ENCODE measurements at places on chromosomes 6 and 20. TPM values are rescaled to one million over a fixed set of nuclear protein-coding genes. Genes with fewer than 3 reads are reported as not detected.

DNA sequence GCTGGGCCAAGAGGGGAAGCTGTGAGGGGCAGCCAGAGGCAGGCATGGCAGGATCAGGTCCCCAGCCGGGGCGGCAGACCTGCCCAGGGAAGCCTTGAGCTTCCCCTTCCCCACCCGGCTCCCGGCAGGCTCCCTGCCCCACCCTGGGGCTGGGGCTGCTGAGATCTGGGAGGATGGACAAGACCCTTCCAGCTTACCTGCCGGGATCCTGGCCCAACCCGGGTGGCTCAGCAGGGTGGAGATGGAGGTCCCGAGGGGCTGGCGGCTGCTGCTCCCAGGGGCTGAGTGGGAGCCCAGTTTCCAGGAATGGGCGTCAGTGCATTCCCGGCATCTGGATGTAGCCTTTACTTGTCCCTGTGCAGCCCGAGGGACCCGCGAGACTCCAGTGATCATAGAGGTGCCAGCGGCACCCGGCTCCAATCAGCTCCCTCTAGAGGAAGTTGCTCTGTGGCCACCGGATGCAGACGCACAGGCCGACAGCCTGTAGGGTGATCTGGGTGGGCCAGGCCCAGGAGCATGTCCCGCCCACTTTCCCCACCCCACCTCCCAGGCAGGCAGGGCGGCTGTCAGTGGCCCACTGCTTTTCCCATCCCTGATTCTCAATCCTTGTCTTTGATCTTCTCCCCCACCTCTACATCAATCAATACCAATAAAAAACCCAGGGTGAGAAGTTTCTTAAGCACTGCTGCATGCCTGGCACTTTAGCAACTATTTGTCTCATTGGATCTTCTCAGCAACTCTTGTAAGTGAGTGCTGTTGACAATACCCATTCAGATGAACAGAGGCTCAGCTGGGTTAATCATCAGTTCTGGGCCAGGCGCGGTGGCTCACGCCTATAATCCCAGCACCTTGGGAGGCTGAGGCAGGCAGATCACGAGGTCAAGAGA, at the start of gene BAK1:
Gene BAK1, minus strand, starts transcription at position 449 of the 887 bp plus-strand sequence. CDS start 2,672 bp downstream, outside the sequence.
- peak; percentile 89 for DNase-seq

DNA sequence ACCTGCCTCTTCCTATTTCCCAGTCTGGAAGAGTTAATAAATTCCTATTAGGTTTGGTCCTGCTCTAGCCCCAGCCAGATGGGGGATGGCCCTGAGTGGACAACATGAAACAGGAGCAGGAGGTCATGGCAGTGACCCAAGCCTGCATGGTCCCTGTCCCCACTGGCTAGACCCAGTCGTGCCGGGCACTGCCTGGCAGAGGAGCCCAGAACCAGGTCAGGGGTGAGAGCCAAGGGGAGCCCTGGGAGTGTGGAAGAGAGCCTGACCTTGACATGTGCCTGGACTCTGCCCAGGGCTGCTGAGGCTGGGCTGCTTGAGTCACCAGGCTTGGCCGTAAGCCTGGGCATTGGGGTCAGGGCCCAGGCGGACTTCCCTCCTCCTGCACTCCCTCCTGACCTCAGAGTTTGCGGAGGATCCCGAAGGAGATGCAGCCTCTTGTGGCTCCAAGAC, 3.6 kb downstream of the AVP start:
- DNase-seq, result no peak

DNA sequence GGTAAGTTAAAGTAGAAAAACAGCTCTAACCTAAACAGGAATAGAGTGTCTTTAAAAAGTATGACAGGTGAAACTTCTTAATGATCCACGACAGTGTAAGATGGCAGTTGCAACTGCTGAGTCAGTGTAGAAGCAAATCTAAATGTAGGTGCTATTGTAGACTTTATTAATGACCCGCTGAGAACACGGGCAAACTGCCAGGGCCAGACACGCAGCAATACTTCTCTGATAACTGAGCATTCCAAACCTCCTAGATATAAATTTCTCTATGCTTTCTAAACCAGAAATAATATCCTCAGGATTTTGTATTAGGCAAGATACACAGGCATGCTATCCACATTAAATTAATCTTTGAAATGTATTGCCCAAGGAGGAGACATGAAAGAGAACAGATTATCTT, 1076.4 kb downstream of the HACE1 start:
- DNase-seq, result no peak

- peak; percentile 76 for DNase-seq
These were observed 15.8 kb upstream of the RBPJL start for GRCh38 chr20:45290677-45291355.

DNA sequence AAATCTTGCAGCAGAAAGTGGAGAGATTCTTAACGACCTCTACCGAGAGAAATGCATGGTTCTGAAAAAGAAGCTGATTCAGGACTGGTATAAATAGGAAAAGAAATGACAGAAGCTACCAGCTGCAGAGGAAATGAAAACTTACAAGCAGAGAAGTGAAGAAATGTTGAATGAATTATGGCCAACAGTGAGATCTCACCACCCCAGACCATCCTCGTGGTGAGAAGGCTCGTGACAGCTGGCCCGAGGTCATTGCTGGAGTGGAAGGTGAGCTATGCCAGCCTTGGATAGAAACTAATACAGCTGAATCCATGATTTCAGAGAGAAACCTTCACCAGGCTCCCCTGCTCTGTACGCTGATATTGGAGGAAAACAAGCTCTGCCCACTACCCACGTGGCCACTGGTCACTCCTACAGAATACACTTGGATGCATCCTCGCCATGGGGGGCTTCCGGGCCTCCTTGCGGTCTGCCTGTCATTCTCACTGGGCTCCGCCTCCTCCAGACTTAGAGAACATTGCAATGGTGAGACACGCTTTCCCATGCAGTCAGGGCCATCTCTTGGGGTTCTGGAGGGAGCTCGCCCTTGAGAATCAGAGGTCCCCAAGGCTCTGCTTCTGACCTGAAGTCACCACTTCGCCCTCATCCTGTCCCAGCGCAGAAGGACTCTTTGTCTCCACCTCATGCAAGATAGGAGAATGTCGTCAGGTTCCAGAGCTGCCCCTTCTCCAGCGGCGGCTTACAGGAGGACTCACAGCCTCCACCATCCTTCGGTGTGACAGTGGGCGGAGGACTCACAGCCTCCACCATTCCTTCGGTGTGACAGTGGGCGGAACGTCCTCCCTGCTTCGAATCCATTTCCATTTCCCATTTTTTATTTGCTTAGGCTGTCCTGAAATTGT, 10.6 kb upstream of the TUBB2B start:
- DNase-seq, result no peak

The PRICKLE4 gene
- not detected for total RNA-seq

GRCh38 chr6:17397764-17398194, 4.4 kb downstream of the CAP2 start:
- DNase-seq, result no peak

All from B cell (primary cell).